ENCODE measurements at places on chromosomes 4 and X. TPM values are rescaled to one million over a fixed set of nuclear protein-coding genes. Genes with fewer than 3 reads are reported as not detected.
A peak's percentile ranks its signal among the peaks of the same experiment; 100 is the strongest.

- no peak for DNase-seq
Measured at GRCh38 chr4:89279385-89279784, 28.2 kb downstream of the GPRIN3 start.

- DNase-seq = no peak
Measured at GRCh38 chr4:7310451-7310850, 118.1 kb downstream of the SORCS2 start.

DNA sequence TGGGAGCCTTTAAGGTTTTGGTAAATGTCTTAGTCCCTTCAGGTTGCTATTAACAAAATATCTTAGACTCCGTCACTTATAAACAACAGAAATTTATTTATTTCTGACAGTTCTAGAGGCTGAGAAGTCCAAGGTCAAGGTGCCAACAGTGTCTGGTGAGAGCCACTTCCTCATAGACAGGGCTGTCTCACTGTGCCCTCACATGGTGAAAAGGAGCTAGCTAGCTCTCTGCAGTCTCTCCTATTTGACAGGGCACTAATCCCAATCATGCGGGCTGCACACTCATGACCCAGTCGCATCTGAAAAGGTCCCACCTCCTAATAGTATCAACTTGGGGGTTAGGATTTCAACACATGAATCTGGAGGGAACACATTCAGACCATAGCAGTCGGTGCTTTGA is 63.4 kb upstream of the KLF3 start:
- DNase-seq = no peak

- DNase-seq = peak; percentile 67
Measured at GRCh38 chrX:13646154-13646549, 6.8 kb upstream of the TCEANC start.

- DNase-seq = no peak
Measured at GRCh38 chr4:60992037-60992436, 208.1 kb upstream of the ADGRL3 start.

GRCh38 chr4:76535603-76536372 is 100.8 kb downstream of the SHROOM3 start:
- peak; percentile 69 for DNase-seq

GRCh38 chr4:173536808-173537429 is 6.9 kb upstream of the HAND2 start:
- no peak for DNase-seq

- no peak for DNase-seq
Measured at GRCh38 chrX:110156167-110156754, 153.3 kb downstream of the TMEM164 start.

GRCh38 chrX:118975831-118976598 is 1.6 kb downstream of the LONRF3 start:
- DNase-seq = peak; percentile 42

SEPTIN6 gene
- total RNA-seq = 15.3 TPM

CXXC4 gene
- total RNA-seq = 0.48 TPM

KDR gene
- total RNA-seq = 0.05 TPM

CD99L2 gene
- total RNA-seq = 99.7 TPM

Measured in A172 (cell line).